NCI-H1417 treated with DMSO at 0.1 percent for 48 hours (cell line): ENCODE measurements at places on chromosomes 2 and 18.

- no peak for DNase-seq
Measured at GRCh38 chr18:3060667-3061580, 48.0 kb upstream of the LPIN2 start.

DNA sequence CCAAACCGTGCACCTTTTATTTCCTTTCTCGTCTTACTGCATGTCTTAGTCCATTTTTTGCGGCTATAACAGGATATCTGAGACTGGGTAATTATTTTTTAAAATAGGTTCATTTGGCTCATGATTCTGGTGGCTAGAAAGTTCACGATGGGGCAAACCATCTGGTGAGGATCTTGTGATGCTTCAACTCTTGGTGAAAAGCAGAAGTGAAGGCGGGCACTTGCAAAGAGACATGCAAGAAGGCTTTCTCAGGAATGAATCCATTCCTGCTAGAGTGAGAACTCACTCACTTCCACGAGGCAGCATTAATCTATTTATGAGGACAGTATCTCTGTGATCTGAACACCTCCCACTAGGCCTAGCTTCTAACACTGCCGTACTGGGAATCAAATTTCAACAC lies 327.1 kb upstream of the RBMS1 start:
- DNase-seq, result no peak

DNA sequence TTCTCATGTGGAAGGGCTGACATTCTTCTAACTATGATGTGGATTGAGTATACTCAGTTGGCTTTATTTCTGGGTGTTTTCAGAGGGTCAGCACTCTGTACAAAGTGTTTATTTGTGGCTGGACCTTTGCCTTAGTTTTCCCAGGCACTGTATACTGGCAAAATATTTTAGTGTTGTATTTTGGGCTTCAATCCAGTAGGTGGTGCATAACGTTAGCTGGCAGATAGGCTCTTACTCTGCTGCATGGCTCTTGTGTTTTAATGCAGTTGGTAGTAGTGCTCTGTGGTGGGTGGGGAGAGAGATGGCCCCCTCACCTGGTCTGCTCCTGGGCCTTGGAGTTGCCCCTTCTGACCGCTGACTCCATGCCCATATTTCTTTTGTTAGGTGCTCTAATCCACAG lies 75.6 kb upstream of the REG3A start:
- DNase-seq, result no peak

- no peak for DNase-seq
Measured at GRCh38 chr2:159633219-159633618, 16.9 kb upstream of the BAZ2B start.

- DNase-seq, result no peak
Measured at GRCh38 chr2:23385351-23385747, 370 bp downstream of the KLHL29 start.

GRCh38 chr2:173865971-173866873 lies 99.0 kb downstream of the SP3 start:
- no peak for DNase-seq

- no peak for DNase-seq
Measured at GRCh38 chr18:9392726-9393125, 58.2 kb downstream of the TWSG1 start.

- DNase-seq, result no peak
Measured at GRCh38 chr2:32357318-32358110, 691 bp downstream of the BIRC6 start.

DNA sequence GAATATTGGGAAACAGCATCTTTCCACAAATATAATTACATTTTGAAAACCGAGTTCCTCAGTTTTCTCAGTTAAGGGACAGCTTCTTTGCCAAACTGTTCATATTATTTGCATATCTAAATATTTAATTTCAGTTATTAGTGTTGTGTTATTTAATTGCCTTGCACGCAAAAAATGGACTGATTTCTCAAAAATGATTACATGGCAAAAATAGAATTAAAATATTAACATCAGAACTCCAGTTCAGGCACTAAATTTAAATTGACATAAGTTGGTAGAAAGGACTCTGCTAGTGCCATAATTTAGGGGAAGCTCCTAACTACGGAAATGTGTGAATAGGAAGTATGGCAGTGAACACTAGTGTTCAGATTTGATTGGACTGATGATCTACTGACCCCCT lies 209.6 kb downstream of the PARD3B start:
- DNase-seq, result no peak

GRCh38 chr2:46555646-46556234 lies 76.4 kb downstream of the TMEM247 start:
- DNase-seq, result no peak

- no peak for DNase-seq
Measured at GRCh38 chr2:152881527-152881926, 163.1 kb downstream of the ARL6IP6 start.
